ENCODE measurements at places on chromosomes 12 and 14.

DNA sequence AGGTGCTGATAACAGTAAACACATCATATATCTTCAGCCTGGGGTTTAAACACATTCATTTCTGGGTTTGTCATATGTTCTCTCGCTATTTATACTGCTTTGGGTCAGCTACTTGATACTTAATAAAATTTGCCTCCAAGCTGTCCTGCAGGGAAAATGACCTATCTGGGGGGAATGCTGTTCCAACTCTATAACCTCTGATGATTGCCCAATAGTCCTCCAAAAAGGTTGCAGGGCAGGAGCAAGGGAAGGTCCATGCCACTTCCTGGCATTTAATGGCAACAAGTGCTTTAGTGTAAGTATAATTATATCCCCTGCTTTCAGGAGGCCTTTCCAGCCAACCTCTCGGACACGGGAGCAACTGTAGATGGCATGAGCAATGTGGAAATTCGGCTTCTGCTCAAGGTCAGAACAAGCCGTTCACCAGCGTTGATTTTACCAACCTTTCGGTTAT lies 198.0 kb upstream of the EEA1 start:
- no peak for DNase-seq

DNA sequence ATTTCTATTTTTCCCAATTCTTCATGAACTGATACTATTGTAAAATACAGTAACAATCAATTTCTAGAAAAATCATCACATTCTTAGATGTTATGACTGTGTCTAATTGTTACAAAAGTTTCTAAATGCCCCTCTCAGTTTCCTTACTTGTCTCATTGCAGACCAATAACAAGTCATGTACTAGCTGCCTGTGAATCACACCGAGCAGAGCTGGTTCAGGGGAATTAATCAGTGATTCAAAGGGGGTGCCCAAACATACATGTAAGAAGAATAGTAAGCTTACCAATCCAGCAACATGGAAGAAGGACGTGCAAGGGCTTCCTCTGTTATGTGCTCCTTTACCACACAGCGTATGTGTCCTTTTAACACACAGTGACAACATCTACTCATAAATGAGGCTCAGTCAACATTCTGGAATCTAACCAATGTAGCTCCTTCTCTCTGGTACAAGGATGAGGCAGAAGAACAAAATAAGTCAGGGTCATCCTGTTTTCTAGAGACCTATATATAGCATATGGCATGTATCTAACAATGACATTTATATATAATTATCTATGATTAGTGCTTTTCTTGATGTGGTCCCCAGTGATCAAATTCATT lies 126.4 kb downstream of the SCN8A start:
- no peak for DNase-seq

DNA sequence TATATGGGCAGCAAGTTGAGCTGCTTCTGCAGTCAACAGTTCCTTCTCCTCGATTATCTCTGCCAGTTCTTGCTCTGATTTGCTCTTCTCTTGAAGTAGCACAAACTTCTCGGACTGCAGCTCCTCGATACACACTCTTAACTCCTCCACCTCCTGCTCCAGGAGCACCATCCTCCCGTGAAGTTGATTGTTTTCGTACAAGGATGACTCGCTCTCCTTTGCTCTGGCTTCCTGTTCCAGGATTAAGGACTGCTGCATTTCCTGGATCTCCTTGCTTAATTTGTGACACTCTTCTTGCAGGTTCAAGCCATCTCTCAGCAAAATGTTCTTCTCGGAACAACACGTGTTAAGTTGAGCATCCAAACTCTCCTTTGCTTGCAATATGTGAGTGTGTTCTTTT lies 56.2 kb upstream of the VPS33A start:
- no peak for DNase-seq

- no peak for DNase-seq
These were observed 53.9 kb upstream of the DCD start for GRCh38 chr12:54701940-54702592.

DNA sequence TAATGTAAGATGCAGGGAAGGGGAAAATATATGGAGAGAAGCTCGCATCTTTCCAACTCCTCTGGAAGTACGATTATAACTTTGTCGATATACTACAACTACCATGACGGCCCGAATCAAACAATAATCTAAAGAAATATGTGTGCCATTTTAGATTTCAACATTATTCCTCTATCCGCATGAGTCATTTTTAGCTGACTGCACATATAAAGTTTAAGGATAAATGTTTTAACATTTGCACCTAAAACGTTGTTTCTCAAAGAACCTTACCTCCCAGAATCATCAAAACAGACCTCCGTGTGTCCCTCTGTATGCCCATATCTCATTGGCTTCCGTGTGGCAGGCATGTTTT lies 482 bp downstream of the WDHD1 start:
- DNase-seq: no peak

DNA sequence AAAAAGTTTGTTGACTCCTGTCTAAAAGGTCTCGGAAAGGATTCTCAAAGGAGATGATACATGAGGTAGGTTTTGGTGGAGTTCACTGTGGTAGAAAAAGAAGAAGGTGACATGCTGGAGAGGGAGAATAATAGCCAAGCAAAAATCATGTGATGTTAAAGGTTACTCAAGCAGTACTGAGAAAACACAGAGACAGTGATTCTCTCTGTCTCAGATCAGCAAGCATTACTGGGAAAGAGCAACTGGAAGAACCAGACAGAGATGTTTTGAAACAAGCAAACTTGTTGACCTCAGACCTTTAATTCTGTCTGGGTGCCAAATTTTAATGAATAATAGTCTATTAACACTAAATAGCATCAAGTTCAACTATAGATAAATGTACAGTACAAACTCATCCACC lies 183.5 kb upstream of the PLEKHG7 start:
- DNase-seq: no peak

DNA sequence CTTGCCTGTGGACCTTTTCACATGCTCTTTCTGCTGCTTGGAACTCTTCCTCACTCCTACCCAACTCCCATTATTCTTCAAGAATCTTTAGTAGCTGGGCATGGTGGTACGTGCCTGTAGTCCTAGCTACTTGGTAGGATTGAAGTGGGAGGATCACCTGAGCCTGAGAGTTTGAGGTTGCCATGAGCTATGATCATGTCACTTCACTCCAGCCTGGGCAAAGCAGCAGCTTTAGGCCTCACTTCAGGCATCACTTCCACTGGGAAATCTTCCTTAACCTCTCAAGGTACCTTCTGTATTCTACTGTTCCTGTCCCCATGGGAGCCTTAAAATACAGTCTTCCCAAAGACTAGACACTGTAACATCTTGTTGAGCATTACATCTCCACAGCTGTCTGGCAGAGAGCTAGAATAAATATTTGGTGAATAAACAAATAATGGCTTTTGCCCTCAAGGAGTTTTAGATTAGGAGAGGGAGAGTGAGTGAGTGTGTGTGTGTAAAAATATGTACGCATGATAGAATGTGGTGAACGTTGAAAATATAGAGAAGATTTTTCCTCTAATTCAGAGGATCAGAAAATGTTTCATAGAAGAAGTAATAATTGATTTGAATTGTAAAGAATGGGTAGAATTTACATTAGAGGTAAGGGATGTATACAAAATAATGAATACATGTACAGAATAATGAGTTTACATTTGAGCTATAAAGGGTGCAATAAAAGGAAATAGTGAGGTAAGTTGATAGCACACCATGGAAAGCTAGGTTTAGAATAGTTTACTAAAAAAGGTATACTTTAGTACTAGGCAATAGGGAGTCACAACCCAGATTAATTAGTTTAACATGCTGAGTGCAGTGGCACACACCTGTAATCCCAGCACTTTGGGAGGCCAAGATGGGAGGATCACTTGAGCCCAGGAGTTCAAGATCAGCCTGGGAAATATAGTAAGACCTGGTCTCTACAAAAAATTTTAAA lies 29.2 kb upstream of the BMAL2 start:
- no peak for DNase-seq

DNA sequence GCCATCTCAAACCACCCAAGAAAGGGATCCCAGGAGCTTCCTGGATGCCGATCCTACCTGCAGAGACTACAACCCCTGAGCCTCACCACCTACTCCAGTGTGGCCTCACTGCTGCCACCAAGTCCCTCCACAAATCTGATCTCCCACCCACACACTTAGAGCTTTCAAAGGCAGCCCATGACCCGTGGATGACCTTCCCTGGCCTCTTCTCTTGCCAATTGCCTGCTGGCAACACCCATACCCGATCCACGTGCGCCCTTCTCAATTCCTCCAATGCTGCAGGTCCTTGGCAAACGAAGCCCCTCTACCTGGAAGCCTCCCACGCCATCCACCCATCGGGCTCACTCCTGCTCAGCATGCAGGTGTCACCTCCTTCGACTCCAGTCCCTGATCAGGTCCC lies 30.7 kb downstream of the HVCN1 start:
- no peak for DNase-seq

GRCh38 chr12:48788854-48789775 lies at the start of gene ADCY6:
ADCY6 (minus strand) TSS chr12:48789089; CDS start chr12:48783434, 5,655 bp downstream.
- DNase-seq: no peak

GRCh38 chr12:109389146-109389545 lies 41.4 kb downstream of the MYO1H start:
- DNase-seq: no peak

DNA sequence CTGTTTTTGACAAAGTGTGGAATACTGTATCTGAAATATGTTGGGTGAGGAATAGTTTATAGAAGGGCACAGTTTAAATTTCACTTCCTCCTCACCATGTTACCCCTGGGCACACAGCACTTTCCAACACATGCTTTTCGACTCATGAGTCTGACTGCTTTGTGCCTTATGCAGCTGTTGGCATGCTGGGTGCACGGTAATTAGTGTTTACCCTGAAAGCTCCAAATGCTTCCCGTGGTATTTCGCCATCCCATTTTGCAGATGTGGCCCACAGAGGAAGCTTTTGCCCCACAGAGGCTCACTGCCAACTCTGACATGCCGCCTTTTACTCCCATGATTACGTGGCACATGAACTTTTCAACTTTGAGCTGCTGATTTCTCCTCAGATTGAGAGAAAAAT lies 168.6 kb downstream of the PRKCH start:
- DNase-seq: no peak

- no peak for DNase-seq
These were observed 838 bp downstream of the LRIG3 start for GRCh38 chr12:58919231-58920101.

GRCh38 chr12:42641221-42641885 lies 51.8 kb upstream of the PRICKLE1 start:
- DNase-seq: no peak

DNA sequence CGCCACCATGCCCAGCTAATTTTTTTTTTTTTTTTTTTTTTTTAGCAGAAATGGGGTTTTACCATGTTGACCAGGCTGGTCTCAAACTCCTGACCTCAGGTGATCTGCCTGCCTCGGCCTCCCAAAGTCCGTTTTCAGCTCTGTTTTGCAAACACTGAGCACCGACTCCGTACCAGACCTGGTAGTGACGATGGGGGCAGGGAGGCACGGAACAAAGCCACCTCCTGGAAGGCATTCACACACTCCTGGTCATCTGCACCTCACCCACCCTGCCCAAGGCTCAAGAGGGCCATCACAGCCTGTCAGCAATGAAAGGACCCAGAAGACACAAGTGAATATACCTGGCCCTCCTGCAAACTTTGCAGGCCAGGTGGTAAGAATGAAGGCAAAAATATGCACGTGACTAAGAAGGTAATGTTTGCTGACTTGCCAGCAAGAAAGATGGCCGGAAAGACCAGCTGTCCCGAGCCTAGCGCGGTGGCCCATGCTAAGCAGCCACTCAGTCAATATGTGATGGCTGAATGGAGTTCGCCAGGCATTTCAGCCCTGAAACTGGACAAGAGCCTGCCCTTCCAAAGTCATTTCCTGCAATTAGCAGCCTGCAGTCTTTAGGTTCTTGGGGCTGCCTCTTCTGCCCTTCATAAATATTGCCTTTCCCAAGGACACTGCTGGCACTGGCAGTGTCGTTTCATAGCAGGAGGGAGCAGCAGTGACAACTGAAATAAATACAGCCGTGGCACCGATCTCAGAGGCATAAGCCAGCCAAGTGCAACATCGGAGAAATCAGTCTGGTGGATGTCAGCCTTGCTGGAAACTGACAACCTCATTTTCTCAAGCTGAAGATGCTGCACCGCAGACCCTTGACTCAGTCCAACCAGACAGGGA lies 17.6 kb downstream of the MMAB start:
- DNase-seq: no peak

GRCh38 chr12:17148706-17149105 lies 542.7 kb upstream of the LMO3 start:
- no peak for DNase-seq

- no peak for DNase-seq
These were observed 77.7 kb upstream of the ATP2B1 start for GRCh38 chr12:89786177-89786810.

GRCh38 chr12:76256904-76257303 lies 91.3 kb downstream of the BBS10 start:
- DNase-seq: no peak

DNA sequence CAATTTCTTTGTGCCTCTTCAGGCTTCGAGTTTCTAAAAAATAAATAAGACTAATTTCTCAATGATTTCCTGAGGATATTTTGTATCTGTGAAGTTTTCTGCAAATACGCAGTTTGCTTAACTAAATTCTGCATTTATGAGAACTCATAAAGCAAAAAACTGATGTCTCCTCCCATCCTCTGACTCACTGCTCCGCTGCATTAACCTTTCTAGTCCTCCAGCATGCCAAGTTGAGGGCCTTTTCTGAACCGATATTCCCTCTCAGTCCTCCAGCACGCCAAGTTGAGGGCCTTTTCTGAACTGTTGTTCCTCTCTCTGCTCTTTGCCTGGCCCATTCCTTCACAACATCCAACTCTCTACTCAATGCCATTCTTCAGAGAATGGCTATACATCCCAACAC lies 3.2 kb downstream of the IPO8 start:
- no peak for DNase-seq

GRCh38 chr14:64119500-64119899 lies 174.7 kb downstream of the ESR2 start:
- DNase-seq: no peak

DNA sequence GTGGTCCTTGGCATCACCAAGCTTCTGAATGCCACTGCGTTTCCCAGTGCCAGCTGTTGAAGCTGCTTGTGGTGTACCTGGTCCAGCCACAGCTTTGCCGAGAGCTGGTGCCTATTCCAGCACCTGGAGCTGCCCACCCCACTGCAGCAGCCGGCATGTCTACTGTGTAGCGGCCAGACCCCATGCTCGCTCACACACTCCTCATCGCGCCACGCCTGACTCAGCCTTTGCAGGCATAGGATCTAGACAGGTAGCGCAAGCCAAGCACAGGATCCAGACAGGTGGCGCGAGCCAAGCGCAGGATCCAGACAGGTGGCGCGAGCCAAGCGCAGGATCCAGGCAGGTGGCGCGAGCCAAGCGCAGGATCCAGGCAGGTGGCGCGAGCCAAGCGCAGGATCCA lies 11.6 kb upstream of the ZNF605 start:
- DNase-seq: no peak

DNA sequence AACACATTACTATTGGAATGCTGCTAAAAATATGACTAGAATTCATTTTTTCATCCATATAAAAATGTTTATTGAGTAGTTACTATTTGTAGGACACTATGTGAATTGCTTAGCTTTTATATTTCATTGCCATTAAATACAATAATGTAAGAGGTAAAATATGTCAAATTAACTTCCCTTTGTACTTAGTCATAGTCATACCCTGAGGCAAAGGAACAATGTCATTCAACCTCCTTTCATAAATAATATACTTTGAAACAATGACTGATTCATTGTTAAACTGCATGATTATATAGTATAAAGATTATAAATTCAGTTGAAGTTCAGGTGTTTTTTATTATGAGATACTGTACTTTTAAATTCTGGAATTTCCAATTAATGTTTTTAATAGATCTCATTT lies 105.2 kb downstream of the GARIN6 start:
- no peak for DNase-seq

- no peak for DNase-seq
These were observed 483 bp downstream of the POC1B start for GRCh38 chr12:89525305-89525823.

Measured in activated naive CD4-positive, alpha-beta T cell (primary cell).